ENCODE measurements at places on chromosomes 3 and 15.

DNA sequence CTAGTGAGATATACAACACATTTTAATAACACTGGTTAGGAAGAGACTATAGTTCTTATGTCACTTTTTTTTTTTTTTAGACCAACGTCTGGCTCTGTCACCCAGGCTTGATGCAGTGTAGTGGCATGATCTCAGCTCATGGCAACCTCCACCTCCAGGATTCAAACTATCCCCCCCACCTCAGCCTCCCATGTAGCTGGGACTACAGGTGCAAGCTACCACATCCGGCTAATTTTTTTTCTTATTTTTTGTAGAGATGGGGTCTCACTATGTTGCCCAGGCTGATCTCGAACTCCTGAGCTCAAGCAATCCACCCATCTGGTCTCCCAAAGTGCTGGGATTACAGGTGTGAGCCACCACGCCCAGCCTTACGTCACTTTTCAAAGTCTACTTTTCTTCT lies 100.8 kb downstream of the FOXP1 start:
- no peak for DNase-seq

GRCh38 chr3:196867155-196867506 lies 589 bp upstream of the SENP5 start:
- no peak for DNase-seq

DNA sequence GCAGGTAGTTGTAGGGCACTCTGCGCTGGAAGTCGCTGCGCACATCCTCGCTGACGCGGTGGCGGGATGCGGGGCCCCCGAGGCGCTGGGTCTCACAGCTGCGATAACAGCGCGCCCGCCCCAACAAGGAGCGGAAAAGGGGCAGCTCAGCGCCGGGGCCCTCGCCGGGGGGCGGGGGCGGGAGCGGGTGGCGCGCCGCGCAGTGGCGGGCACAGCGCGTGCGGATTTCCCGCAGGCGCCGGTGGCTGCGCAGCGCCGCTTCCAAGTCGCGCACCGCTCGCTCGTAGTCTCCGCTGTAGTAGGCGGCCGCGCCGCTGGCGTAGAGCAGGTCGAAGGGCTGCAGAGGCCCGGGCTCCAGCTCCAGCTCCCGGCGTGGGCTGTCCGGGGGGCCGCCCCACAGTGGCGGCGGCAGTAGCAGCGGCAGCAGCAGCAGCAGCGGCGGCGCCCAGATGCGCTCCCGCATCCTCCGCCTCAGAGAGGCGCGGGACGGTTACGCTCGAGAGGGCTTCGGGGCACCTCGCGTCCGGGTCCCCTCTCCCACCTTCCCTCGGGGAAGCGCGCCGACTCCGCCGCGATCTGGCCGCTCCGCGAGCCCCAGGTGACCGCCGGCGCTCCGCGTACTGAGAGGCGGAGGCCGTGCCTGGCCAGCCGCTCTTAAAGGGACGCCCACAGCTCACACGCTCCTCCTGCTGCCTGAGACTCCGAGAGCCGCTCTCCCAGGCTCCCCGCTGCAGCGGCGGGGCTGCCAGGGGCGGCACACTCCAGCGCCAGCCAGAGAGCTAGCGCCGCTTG lies at the start of gene P3H2:
Gene P3H2 (minus strand): TSS at position 629 of the 792 bp plus-strand sequence. CDS start 166 bp downstream, at position 463.
- DNase-seq, result peak; percentile 66

DNA sequence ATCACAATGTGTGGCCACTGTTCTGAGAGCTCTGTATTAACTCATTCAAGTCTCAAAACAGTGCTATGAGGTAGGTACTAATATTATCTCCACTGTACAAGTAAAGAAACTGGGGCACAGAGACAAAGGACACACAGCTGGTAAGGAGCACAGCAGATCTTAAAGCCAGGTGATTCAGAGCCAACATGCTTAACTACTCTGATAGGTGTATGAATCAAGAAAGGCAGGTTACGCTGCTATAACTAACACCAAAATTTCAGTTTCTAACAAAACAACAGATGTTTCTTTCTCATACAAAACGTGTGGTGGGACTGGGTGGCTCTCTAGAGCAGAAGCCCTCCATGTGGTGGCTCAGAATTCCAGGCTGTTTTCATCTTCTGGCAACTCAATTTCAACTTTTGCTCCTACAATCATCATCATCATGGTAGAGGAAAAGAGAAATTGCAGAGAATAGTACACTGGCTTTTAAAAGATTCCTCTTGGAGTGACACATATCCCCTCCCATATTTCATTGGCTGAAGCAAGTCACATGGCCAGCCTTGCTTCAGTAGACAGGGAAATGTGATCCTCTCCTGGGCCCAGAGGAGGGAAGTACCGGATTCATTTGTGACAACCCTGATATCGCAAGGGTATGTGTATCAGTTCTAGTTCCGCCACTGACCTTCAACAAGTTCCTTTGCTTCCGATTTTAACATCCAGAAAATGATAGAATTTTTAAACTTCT lies 126.2 kb upstream of the PTX3 start:
- DNase-seq, result no peak

GRCh38 chr3:58184309-58184981 lies 26.3 kb downstream of the DNASE1L3 start:
- DNase-seq, result no peak

- DNase-seq, result no peak
Measured at GRCh38 chr3:194817592-194817930, 131.9 kb downstream of the FAM43A start.

- DNase-seq, result no peak
Measured at GRCh38 chr3:116524453-116525210, 79.3 kb upstream of the LSAMP start.

DNA sequence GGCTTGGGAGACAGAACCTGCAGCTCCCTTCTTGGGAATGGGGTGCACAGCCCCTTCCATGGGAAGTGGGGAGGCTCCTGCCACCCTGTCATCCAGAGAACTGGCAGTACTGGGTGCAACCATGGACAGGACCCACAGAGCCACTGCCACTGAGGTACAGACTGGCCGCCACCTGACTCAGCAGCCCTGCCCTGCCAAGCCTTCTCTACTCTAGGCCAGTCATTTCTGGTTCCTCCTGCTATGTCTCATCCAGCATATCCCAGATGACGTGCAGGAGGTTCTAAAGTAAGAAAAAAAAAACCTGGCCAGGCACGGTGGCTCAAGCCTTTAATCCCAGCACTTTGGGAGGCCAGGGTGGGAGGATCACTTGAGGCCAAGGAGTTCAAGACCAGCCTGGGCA lies 76.9 kb upstream of the RPL32 start:
- no peak for DNase-seq

GRCh38 chr15:55868707-55869106 lies 124.7 kb downstream of the NEDD4 start:
- no peak for DNase-seq

- DNase-seq, result no peak
Measured at GRCh38 chr3:160911411-160911810, 155.4 kb downstream of the PPM1L start.

- DNase-seq, result no peak
Measured at GRCh38 chr3:197746801-197747237, 2.9 kb upstream of the FYTTD1 start.

- DNase-seq, result no peak
Measured at GRCh38 chr3:9666704-9667445, 17.6 kb downstream of the MTMR14 start.

DNA sequence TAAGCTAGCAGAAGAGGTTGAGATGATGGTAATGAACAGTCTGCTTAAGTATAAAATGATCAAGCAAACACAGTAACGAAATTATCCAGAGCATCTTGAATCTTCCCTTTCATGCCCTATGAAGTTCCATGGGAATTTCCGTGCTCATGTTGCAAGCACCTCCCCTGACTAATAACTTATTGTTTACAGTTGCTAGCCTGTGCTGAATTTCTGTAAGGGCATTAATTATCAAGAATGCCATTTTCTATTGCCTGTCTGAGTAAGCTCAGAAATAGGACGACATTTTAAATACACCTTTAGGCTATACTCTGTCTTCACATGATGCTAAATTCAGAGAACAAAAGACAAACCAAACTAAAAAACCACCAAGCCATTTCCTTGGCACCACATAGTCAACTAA lies 257.5 kb upstream of the LRTM1 start:
- DNase-seq, result no peak

- DNase-seq, result no peak
Measured at GRCh38 chr15:39628546-39629257, 47.8 kb downstream of the THBS1 start.

- no peak for DNase-seq
Measured at GRCh38 chr3:99023590-99024192, 122.2 kb upstream of the DCBLD2 start.

- no peak for DNase-seq
Measured at GRCh38 chr3:53103397-53104296, 26.6 kb downstream of the RFT1 start.

- no peak for DNase-seq
Measured at GRCh38 chr3:32136703-32137102, 30.3 kb downstream of the GPD1L start.

DNA sequence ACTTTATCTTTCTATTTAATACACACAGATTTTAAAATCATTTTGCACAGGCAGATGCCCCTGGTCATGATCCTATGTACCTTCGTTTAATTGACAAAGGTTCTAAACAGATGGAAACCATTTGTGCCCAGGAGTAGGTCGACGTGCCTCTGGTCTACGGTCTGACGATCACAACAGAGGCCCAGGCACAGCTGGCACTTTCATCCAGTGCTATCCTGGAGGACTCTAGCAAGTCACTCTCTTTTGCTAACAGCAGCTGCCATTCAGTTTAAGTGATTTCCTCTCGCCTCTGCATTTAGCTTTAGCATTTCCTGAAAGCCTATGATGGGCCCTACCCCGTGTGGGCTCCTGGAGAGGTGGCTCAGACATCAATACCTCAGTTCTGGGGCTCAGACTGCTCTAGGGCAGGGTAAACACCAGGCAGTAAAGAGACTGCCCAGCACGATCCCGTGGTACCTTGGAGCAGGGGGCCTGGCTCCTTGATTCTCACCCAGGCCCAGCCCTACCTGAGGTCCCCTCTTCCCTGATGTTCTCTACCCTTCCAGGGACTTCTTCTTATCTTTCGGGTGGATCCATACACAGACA lies 83.2 kb upstream of the SNRPA1 start:
- no peak for DNase-seq

- DNase-seq, result peak; percentile 42
Measured at GRCh38 chr3:193805448-193805847, 212.4 kb downstream of the OPA1 start.

DNA sequence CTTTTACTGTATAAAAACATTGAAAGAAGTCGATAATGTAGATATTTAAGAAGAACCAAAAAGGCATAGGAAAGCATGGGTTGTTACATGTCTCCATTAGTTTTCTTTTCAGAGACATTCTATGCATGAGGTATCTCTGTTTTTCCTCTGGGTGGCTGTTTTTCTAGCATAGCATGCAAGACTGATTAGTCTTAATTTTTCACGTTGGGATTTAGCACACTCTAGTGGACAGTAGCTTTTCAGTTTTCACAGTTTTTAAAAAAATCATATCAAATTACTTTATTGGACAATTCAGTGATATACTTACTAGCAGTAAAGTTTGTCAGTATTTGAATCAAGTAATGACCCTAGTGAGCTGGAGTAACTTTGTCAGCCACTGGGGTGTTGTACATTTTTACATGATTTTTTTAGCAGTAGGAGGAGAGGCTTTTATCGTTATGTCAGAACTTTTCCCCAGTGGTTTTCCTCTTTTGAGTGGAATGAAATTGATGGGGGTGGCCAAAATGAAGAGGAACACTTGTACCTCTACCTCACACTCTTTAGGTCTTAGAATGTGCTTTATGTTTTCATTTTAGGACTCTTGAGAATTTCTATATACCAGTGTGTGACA lies 57.2 kb downstream of the SEC22A start:
- no peak for DNase-seq

- no peak for DNase-seq
Measured at GRCh38 chr3:154018100-154018696, 103.0 kb upstream of the ARHGEF26 start.

- DNase-seq, result no peak
Measured at GRCh38 chr15:77001351-77001750, 6.4 kb downstream of the PSTPIP1 start.

DNA sequence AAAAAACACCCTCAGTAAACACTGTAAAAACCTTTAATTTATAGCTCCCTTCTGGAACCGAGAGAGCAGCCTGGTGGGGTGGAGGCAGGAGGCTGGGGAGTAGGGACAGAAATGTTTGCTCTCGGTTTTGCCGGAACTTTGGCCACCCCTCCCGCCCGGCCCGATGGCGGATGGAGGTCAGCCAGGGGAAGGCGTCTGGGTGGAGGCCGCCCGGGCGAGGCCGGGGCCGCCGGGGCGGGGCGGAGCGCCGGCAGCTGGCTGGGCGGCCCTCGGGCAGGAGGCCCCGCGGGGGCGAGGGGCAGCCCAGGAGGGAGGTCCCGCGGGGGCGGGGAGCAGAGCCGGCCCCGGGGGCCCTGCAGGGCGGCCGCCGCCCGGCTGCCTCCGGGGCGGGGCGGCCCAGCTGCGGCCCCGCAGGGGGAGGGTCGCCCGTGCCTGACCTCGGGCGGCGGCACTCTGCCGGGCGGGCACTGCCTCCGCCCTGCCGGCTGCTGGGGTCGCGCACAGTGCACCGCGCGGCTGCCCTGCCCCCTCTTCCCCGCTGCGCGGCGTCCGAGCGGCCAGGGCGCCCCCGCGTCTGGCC lies 829 bp upstream of the SKIL start:
- DNase-seq, result peak; percentile 73

GRCh38 chr15:50607129-50607528 lies 60.7 kb upstream of the USP50 start:
- DNase-seq, result no peak

DNA sequence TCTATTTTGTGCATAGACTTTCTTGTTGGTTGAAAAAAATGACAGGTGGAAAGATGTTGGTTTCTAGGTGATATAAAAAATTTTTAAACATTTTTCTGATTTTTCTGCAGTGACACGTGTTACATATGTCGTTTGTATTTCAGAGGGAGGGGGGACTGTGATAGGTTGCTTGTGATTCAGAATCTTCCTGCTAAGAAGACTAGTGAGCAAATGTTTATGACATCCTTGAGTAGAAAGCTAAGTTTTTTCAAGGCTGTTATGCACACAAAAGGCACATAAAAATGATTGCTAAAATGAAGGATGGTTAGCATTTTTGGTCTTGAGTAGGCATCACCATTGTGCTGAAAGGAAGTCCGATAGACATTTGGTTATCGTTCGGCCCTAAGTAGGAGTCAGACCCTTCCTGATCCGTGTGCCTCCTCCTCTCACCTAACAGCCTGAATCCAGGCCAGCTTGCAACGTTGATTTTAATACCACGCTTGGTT lies 1.5 kb downstream of the ZNF639 start:
- DNase-seq, result no peak

DNA sequence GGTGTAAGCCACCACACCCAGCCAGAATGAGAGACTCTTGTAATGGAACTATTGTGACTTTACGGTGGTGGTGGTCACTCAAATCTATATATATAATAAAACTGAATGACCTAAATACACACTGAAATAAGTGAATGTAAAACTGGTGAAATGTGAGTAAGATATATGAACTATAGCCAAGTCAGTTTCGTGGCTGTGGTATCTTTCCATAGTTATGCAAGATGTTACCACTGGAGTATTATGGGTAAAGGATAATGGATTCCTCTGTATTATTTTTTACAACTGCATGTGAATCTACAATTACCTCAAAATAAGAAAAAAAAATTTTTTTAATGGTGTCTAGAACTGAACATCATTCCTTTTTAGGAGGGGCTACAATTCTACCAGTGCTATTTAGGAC lies 21.9 kb downstream of the PIK3CB start:
- no peak for DNase-seq

GRCh38 chr3:73718326-73719110 lies 93.8 kb upstream of the PDZRN3 start:
- DNase-seq, result no peak

- no peak for DNase-seq
Measured at GRCh38 chr3:180351601-180352000, 250.4 kb upstream of the TTC14 start.
